ENCODE measurements at places on chromosomes 1 and 21.

DNA sequence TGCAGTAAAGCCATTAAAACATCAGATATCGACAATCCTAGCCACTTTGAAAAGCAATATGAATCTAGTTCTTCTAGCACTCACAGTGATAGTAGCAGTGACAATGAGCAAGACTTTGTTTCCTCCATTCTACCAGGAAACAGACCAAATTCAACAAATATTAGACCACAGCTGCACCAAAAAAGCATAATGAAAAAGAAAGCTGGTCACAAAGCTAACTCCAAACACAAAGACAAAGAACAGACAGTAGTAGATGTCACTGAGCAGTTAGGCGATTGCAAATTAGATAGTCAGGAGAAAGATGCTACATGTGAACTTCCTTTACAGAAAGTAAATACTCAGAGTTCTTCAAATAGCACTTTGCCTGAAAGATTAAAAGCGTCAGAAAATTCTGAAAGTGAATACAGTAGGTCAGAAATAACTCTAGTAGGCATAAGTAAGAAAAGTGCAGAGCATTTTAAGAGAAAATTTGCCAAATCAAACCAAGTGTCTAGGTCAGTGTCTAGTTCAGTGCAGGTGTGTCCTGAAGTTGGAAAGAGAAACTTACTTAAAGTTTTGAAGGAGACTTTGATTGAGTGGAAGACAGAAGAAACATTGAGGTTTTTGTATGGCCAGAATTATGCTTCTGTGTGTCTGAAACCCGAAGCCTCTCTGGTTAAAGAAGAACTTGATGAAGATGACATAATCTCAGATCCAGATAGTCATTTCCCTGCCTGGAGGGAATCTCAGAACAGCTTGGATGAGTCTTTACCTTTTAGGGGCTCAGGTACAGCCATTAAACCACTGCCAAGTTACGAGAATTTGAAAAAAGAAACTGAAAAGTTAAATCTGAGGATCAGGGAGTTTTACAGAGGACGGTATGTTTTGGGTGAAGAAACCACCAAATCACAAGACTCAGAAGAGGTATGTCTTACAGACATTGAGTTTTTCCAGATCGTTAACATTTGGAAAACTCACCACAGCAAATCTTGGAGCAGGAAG lies 24.9 kb downstream of the RPAP2 start:
- no peak for DNase-seq

- no peak for DNase-seq
These were observed 34.6 kb upstream of the NID1 start for GRCh38 chr1:236099355-236099974.

DNA sequence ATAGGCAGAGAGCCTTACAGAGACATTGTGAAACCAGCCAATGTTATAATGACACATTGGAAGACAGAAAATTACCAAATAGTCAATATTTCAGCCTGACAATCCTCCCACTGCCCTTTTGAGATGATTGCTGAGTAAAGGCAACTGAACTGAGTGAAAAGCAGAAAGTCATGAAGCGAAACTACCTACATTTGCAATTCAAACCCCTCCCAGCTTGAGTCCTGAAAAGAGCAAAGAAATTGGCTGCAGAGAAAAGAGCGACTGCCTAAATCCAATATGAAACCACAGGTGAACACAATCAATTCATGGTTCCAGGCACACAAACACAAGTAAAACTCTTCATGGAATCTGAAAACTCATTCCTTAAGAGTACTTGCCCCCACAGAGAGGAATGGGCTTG lies 143.4 kb upstream of the CHRM3 start:
- DNase-seq = no peak

GRCh38 chr1:30984991-30985503 lies 76.5 kb upstream of the SDC3 start:
- no peak for DNase-seq

- DNase-seq = no peak
These were observed 2.0 kb upstream of the LDLRAP1 start for GRCh38 chr1:25541425-25541824.

Data from NCI-H345 (cell line).